ENCODE measurements at places on chromosomes 1 and 21. TPM values are rescaled to one million over a fixed set of nuclear protein-coding genes. Genes with fewer than 3 reads are reported as not detected.

DNA sequence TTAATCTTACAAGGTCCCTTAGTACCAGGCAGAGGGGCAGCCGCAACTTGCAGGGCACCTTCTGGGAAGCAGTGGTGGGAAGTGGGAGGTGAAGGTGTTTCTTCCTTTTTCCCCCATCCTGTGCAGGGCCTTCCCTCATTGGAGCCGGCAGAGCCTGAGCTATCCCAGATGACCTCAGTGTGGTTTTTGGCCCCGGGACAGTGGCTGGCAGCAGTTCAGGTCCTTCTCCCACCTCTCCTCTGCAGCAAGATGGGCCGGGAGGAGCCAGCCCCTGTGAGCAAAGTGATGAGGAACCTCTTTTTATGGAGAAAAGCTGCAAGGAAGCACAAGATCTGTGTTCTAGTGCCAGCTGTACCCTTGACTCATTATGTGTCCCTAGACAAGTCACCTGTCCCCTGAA lies 6.8 kb downstream of the PFKFB2 start:
- no peaks in the 10 kb centered on the region for H3K36me3 ChIP-seq
- no peaks in the 10 kb centered on the region for H3K4me1 ChIP-seq
- H3K27ac ChIP-seq: no peak overlapping the region
- no peak for DNase-seq
- H3K4me3 ChIP-seq: no peak overlapping the region

- no peaks in the 10 kb centered on the region for H3K36me3 ChIP-seq
- no peak for DNase-seq
- no peak overlapping the region for H3K4me3 ChIP-seq
- H3K4me1 ChIP-seq: no peaks in the 10 kb centered on the region
- H3K27me3 ChIP-seq: no peaks in the 10 kb centered on the region
- H3K27ac ChIP-seq: no peak overlapping the region
These were observed 246.3 kb downstream of the SIPA1L2 start for GRCh38 chr1:232383455-232384123.

GRCh38 chr1:13737398-13737797 lies 37.4 kb downstream of the PRDM2 start:
- H3K27ac ChIP-seq: no peak overlapping the region
- H3K4me1 ChIP-seq: no peaks in the 10 kb centered on the region
- no peaks in the 10 kb centered on the region for H3K36me3 ChIP-seq

DNA sequence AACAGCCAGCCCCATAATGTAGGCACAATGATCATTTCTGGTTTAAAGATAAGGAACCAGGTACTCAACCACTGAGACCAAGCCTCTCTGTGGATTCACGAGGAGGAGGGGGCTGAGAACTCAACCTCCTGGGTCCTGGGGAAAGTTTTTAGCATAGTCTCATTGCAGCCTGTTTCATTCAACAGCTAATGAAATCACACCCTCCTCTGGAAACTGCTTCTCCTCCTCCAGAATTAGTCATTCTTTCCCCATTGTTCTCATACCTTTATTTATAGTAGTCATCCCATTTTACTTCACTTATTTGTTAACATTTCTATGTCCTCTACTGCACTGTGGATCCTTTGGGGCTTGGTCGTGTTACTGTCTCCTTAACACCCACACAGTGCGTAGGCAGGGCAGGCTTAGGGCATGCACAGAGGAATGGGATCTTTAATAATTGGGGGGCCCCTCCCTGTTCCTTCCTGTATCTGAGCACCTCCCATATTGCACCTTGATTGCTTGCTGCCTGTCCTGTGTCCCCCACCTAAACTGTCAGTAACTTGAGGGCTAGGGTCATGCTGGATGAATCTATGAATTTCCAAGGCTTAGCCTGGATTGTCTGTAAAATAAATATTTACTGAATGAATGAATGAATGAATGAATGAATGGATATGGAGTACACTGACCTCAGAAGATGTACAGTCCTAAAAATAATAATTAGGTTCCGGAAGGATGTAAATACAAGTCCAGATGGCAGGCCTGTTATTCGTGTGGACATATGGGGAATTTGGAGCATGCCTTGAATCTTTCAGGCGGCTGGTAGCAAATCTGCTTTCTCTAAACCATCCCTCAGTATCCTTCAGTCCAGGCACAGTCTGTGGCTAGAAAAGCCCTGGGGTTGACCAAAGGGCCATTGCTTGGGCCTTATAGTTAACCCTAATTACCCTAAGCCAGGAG lies 153.8 kb upstream of the HMGB4 start:
- H3K4me3 ChIP-seq: no peak overlapping the region
- H3K36me3 ChIP-seq: no peaks in the 10 kb centered on the region
- no peak overlapping the region for H3K27ac ChIP-seq
- H3K27me3 ChIP-seq: peaks cover 20% of the 10 kb centered on the region
- no peak for DNase-seq
- no peaks in the 10 kb centered on the region for H3K4me1 ChIP-seq

DNA sequence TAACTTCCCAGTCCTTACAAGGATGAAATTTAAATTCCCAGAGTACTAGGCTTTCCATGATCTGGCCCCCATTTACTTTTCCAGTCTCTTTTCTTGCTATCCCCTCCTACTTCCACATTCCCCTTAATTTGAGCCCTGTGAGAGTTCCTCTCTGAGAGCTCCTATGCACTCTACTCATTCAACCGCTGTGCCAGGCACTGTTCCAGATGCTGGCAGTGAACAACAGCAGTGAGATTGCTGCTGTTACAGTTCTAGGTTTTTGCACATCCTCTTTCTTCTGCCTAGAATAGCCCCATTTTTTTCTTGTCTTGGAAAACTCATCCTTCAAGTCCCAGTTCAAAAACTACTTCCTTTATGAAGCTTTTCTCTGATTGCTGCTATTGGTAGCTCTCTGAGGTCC lies 18.8 kb downstream of the ATF6 start:
- DNase-seq: no peak
- H3K27me3 ChIP-seq: no peaks in the 10 kb centered on the region
- H3K36me3 ChIP-seq: peaks cover 22% of the 10 kb centered on the region

DNA sequence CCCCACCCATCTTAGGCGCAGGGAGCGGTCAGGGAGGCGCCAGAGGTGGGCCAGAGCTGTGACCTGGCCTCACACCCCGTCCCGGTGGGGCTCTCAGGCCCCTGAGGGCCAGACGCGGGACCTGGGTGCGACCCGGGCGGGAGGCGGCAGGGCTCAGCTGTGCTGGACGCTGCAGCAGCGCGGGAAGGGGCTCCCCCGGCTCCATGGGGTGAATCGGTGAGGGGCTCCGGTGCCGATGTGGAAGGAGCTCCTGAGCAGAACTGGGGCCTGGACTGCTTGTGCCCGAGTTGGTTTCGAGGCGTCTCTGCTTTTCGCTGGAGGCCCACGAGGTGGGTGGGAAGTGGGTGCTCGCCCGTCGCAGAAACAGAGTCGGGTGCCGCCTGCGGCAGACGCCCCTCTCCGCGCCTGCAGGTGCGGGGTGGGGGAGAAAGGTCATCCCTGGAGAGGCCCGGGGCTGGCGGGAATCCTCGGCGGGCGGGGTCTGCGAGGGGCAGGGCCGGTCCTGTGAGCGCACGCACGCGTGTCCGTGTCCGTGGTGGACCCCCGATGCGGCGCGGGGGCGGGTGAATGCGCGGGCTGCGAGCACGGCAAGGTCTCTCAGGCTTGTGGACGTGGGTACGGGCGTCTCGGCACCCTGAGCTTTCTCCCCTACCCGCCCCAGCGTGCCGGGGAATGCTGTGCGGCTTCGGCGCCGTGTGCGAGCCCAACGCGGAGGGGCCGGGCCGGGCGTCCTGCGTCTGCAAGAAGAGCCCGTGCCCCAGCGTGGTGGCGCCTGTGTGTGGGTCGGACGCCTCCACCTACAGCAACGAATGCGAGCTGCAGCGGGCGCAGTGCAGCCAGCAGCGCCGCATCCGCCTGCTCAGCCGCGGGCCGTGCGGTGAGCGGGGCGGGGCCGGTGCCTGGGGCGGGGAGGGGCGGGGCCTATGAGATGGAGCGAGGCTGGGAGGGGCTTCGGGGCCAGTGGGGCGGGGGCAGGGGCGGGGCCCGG lies 20.4 kb downstream of the AGRN start:
- H3K4me3 ChIP-seq: no peak overlapping the region
- no peak for DNase-seq
- H3K36me3 ChIP-seq: no peaks in the 10 kb centered on the region
- H3K27ac ChIP-seq: no peak overlapping the region
- H3K4me1 ChIP-seq: no peaks in the 10 kb centered on the region

- no peaks in the 10 kb centered on the region for H3K36me3 ChIP-seq
- 0 out of 2 replicates have a peak, but pooled peaks cover 2% of the 10 kb centered on the region for H3K27me3 ChIP-seq
- peaks cover 6% of the 10 kb centered on the region for H3K4me1 ChIP-seq
These were observed 7.8 kb upstream of the ADAM15 start for GRCh38 chr1:155043301-155043702.

- no peak overlapping the region for H3K4me3 ChIP-seq
- no peaks in the 10 kb centered on the region for H3K27me3 ChIP-seq
- H3K36me3 ChIP-seq: no peaks in the 10 kb centered on the region
- H3K4me1 ChIP-seq: peaks cover 25% of the 10 kb centered on the region
- no peak for DNase-seq
These were observed 87.2 kb downstream of the LAMC2 start for GRCh38 chr1:183273300-183273699.

- no peaks in the 10 kb centered on the region for H3K27me3 ChIP-seq
- H3K36me3 ChIP-seq: no peaks in the 10 kb centered on the region
- H3K27ac ChIP-seq: no peak overlapping the region
- 0 out of 2 replicates have a peak, but pooled peaks cover 3% of the 10 kb centered on the region for H3K4me1 ChIP-seq
These were observed 101.1 kb downstream of the UBIAD1 start for GRCh38 chr1:11373895-11374747.

DNA sequence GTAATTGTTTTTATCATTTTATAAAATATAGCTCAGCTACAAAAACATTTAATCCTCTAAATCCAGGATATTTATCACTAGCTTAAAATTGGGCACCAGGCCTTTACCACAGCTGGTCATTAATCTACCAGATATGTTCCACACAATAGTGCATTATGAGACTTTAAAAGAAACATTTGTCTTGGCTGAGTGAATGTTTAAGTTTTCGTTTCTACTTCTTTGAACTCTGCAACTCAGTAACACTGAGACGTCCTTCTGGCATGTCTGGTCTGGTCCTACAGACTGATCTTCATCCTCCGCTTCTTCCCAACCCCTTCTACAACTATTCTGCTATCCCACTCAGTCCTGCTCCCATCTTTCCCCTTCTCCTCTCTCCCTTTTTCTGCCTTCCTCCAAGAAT lies 296.2 kb downstream of the NEGR1 start:
- H3K4me1 ChIP-seq: peaks cover 9% of the 10 kb centered on the region
- no peak overlapping the region for H3K4me3 ChIP-seq
- no peak overlapping the region for H3K27ac ChIP-seq

GRCh38 chr1:65792669-65793358 lies at the start of gene PDE4B:
Gene PDE4B (plus strand): TSS chr1:65792895.
- DNase-seq: no peak
- no peaks in the 10 kb centered on the region for H3K4me1 ChIP-seq
- H3K27me3 ChIP-seq: no peaks in the 10 kb centered on the region
- H3K27ac ChIP-seq: no peak within 1 kb of the TSS

GRCh38 chr1:184930645-184931044 lies 43.7 kb downstream of the NIBAN1 start:
- H3K36me3 ChIP-seq: no peaks in the 10 kb centered on the region
- no peak overlapping the region for H3K4me3 ChIP-seq
- no peak overlapping the region for H3K27ac ChIP-seq
- no peaks in the 10 kb centered on the region for H3K4me1 ChIP-seq

GRCh38 chr1:182631954-182632353 lies 27.8 kb upstream of the RGS16 start:
- no peak for DNase-seq
- no peaks in the 10 kb centered on the region for H3K27me3 ChIP-seq
- peaks cover 60% of the 10 kb centered on the region for H3K4me1 ChIP-seq
- no peak overlapping the region for H3K4me3 ChIP-seq

DNA sequence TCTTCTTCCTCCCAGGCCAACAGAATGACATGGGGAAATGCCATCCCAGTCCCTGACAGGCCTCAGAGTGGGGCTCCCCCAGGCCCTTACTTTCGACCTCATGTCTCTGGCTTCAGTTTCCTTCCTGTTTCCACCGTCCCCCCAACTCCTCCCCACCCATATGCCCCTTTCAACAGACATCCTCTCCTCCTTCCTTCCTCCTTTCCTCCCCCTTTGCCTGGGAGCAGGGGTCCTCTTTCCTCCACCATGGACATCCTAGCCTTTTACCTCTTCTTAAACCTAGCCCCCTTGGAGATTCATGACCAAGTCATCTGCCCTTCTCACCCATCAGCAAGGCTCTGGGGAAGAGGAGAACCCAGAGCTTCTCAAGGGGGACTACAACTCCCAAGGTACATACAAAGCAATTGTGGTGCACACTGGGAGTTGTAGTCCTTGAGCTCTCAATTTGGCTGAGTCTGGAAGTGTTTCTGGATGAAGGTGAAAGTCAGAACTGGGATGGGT lies 4.0 kb downstream of the ZBTB7B start:
- no peaks in the 10 kb centered on the region for H3K36me3 ChIP-seq
- H3K27me3 ChIP-seq: no peaks in the 10 kb centered on the region
- H3K4me1 ChIP-seq: no peaks in the 10 kb centered on the region
- H3K4me3 ChIP-seq: no peak overlapping the region
- H3K27ac ChIP-seq: no peak overlapping the region

GRCh38 chr1:37274938-37275631 lies 199.3 kb upstream of the ZC3H12A start:
- no peaks in the 10 kb centered on the region for H3K4me1 ChIP-seq
- H3K4me3 ChIP-seq: no peak overlapping the region
- DNase-seq: peak; percentile 13
- no peaks in the 10 kb centered on the region for H3K27me3 ChIP-seq
- H3K36me3 ChIP-seq: no peaks in the 10 kb centered on the region
- H3K27ac ChIP-seq: no peak overlapping the region

DNA sequence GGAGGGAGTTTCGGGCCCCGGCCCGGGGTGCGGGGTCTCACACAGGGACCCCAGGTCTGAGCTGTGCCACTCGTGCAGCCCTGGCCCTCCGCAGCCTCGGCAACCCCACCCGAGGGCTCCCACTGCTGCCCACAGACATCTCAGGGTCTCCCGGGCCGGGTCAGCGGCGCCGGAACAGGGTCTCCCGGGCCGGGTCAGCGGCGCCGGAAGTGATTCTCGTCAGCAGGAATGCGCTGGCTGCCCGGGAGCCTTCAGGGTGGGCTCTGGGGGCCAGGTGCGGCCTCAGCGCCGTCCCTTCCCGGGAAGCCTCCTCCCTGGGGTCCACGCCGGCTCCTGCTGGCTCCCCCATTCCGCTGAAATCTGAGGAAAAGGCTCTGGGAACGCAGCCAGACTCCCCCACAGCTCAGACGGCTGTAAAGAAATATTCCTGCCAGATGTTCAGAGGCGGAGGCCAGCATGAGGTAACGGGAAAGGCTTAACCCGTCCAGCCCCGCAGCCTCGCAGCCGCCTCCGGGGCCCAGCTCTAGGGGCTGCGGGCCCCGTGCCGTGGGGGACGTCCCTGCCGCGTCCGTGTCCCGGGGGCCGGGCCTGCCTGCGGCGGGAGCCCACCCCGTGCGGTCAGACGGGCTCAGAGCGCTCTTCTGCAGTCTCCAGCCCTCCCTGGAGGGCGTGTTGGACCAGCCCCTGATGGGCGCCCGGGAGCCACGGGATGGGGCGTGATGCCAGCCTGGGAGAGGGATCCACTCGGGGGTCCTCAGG lies 8.7 kb upstream of the COL6A1 start:
- H3K27me3 ChIP-seq: no peaks in the 10 kb centered on the region
- peak overlapping the region; percentile 85 for H3K27ac ChIP-seq
- H3K4me1 ChIP-seq: peaks cover 28% of the 10 kb centered on the region
- no peaks in the 10 kb centered on the region for H3K36me3 ChIP-seq
- peak; percentile 85 for DNase-seq
- H3K4me3 ChIP-seq: peak overlapping the region; percentile 56

GRCh38 chr1:183101081-183101480 lies 77.9 kb downstream of the LAMC1 start:
- DNase-seq: no peak
- peaks cover 7% of the 10 kb centered on the region for H3K4me1 ChIP-seq
- H3K27me3 ChIP-seq: no peaks in the 10 kb centered on the region

The LRRC8C gene
- 3.4 TPM for total RNA-seq

The GJA9 gene
- not detected for total RNA-seq

The HRNR gene
- not detected for total RNA-seq

The LRRN2 gene
- not detected for total RNA-seq

The FAM163A gene
- not detected for total RNA-seq

The PLA2G2E gene
- total RNA-seq: not detected

The FOXO6 gene
- total RNA-seq: 11.9 TPM
